ENCODE measurements at places on chromosomes 16 and 17.
A peak's percentile ranks its signal among the peaks of the same experiment; 100 is the strongest.

DNA sequence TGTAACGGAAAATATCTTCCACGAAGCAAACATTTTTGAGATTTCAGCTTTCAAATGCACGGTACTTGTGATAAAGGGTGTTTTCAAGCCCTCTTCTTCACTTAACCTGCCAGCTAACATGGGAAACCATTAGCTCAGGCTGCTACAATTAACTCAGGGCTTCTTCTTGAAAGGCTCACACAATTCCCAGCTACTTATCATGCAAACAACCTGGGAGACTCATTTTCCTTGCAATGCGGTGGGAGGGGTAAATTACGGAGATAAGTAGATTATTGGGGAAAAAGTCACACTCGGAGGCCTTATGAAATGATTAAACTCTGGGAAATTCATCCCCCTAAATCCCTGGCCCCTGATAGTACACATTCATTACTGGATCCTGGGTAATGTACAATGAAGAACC is 266.4 kb downstream of the STX8 start:
- no peak for DNase-seq

DNA sequence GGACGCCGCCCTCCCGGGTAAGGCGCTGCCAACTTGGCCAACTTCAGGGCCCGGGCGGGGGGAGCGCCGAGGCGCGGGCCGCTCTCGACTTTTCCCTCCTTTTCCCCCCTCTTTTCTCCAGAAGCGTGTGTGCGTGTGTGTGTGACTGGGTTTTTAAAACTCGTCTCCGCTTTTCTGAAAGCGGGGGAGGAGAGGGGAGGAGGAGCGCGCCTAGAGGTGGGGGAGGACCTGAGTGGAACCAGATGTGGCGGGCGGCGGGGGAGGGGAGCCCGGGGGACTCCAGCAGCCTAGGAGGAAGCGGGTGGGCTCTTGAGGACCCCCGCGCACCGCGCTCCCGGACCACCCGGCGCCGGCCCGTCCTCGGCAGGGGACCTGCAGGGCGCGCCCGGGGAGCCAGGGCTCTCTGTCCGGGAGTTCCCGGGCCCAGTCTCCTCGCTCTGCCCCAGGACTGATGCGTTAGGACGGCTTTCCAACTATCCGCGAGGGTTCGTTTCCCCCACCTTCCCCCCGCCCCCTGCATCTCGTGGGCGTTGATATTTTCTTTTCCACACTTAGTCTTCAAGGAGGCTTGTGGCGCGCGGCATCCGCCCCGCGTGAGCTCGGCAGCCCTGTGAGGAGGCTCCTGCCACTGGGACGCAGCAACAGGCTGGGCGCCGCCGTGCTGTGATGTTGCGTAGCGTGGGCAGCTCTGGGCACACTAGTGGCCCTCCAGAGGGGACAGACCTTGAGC is 599 bp downstream of the MRC2 start:
- no peak for DNase-seq

DNA sequence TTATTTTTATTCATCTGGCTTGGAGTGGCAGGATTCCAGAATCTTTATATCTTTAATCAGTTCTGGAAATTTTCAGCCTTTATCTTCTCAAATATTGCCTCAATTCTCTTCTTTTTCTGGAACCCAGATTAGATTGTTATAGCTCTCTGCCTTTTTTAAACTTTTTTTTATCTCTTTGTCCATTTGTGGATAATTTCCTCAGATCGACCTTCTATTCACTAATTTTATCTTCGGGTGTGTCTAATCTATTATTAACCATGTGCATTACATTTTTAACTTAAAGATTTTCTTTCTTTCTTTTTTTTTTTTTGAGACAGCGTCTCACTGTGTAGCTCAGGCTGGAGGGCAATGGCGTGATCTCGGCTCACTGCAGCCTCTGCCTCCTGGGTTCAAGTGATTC is 5.2 kb upstream of the ZFP90 start:
- no peak for DNase-seq

GRCh38 chr17:45428050-45428617 is 4.5 kb downstream of the ARHGAP27 start:
- DNase-seq: peak; percentile 50

- no peak for DNase-seq
Measured at GRCh38 chr17:879546-880442, 97.6 kb downstream of the MRM3 start.

GRCh38 chr17:75854881-75855309 is 240 bp downstream of the WBP2 start:
- no peak for DNase-seq
